ENCODE measurements at places on chromosomes 7 and 10.

- no peak for DNase-seq
These were observed 91.2 kb downstream of the LSMEM1 start for GRCh38 chr7:112571852-112572607.

GRCh38 chr7:7978860-7979259 is 10.3 kb downstream of the GLCCI1 start:
- no peak for DNase-seq

GRCh38 chr10:27655296-27655695 is 90.3 kb downstream of the MKX start:
- no peak for DNase-seq

DNA sequence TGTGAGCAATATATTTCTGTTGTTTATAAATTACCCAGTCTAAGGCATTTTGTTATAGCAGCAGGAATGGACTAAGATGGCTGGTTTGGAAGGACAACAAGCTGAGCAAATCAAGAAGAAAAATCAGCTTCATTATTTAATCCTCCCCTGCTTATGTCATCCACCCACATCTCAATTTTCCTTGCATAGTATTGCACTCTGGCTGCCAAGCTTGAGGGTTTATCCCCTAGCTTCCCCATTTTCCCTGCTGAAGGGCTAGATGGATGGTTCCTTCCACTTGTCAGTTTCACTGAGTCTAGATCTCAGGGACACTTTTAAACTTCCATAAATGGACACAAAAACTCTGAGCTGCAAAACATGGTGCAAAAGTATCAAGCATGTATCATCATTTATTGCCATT is 75.2 kb upstream of the LAMB4 start:
- DNase-seq = no peak

DNA sequence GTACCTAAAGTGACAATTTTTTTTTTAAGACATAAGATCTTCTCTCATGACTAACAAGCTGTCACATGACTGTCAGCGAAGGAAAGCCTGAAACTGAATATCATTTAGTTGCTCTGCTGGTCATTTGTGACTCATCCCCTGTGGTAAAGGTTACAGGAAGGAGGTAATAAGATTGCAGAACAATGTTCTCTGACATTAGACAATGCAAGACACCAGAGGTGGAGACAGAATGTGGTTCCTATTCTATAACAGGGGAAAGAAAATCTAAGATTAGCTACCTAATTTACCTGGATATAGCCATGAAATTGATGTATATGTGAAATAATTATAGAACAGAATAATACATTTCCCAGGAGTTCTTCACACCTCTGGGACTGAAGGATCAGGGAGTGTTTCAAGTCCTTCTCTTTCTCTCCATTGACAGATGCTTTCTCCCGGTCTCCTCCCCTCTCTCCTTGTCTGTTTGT is 47.7 kb downstream of the LRGUK start:
- no peak for DNase-seq

GRCh38 chr7:74362266-74362665 is 73.1 kb downstream of the CLIP2 start:
- no peak for DNase-seq

DNA sequence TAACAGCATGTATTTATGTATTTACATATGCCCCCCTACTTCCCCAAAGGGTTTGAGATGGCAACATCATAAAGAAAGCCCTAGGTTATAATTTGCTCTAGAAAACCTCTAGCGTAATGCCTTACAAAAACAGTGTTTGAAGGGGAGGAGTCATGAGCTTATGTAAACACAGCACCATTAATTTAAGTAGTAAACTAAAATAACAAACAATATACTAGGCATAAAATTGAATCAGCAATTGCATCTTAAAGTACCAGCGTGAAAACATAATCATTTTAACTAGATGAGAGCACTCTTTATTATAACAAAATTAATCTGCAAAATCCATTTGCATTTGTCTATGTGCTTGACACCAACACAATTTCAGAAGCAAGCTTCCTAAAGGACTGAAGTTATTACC is 507.2 kb upstream of the NRP1 start:
- DNase-seq = no peak

- no peak for DNase-seq
These were observed 12.1 kb upstream of the CSGALNACT2 start for GRCh38 chr10:43125881-43126731.

- DNase-seq = peak; percentile 40
These were observed 49.3 kb upstream of the ZNF716 start for GRCh38 chr7:57400531-57401155.

DNA sequence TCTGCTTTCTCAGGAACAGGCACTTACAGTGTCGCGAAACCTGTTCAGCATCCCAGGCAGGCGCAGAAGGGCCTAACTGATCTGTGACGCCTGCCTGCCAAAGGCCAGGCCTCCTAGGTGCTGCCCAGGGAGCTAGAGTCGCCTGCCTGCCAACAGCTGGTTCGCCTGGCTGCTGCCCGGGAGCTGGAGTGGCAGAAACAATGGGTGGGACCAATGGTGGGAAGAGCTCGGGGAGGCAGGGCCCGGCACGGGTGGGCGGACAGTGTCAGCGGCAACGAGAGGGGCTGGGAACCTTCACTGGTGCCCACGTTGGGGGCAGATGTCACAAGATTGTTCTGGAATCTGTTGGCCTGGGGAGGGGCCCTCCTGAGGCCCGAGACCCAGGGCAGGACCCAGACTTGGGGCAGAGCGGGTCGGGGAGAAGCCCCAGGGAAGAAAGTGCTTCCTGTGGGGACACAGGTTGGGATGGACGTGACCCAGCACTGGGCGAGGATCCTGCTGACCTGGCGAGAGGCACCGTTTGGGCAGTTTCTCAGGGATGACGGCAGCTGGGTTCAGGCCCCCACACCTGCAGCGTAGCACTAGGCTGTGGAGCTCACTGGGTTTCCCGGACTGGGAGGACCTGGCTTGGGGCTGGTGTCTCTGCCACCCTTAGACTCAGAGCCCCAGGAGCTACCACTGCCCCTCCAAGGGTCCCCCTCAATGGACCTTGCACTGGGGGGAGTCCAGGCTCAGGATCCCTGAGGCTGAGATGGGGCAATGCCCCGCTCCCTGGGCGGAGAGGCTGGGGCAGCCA is 181.8 kb downstream of the ELFN1 start:
- DNase-seq = peak; percentile 46

DNA sequence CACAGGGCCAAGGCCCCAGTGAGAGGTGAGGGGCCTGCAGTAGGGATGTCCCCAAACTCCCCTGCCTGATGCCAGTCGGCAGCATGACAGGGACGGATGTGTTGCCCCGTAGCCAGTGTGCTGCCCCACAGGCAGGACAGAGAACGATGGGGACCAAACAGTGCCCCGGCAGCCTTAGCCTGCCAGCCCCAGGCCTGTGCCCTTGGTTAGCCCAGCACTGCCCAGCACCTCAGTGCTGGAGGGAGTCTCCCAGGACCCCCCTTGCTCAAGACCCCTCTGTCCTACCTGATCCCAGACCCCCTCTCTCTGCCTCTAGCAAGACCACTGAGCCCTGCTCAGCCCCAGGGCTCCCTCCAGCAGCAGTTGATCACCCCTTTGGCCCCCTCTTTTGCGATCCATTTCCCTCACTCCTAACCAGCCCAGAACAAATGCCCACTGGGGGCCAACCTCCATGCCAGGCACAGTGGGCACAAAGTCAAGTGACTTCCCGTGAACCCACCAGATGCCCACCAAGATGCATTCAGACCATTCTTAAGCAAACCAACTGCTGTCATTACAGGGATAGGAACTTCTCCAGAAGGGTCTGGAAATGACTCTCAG is 34.0 kb downstream of the OAT start:
- DNase-seq = no peak

DNA sequence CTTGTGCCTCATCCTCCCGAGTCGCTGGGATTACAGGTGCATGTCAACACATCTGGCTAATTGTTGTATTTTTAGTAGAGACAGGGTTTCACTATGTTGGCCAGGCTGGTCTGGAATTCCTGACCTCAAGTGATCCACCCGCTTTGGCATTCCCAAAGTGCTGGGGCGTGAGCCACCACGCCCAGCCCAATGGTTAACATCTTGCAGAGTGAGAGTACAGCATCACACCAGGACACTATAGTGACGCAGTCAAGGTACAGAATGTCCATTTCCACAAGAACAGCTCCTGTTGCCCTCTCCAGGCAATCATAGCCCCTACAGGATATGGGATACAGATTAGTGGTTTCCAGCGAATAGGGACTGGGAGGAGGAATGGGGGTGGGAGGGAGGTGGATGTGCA is 34.0 kb downstream of the MYO1G start:
- DNase-seq = no peak

- no peak for DNase-seq
These were observed 64.7 kb downstream of the ZNF277 start for GRCh38 chr7:112271162-112271561.

GRCh38 chr7:94507962-94508361 is 1.6 kb upstream of the CASD1 start:
- DNase-seq = no peak

GRCh38 chr7:151120896-151121295 is 34.6 kb downstream of the AGAP3 start:
- DNase-seq = no peak

DNA sequence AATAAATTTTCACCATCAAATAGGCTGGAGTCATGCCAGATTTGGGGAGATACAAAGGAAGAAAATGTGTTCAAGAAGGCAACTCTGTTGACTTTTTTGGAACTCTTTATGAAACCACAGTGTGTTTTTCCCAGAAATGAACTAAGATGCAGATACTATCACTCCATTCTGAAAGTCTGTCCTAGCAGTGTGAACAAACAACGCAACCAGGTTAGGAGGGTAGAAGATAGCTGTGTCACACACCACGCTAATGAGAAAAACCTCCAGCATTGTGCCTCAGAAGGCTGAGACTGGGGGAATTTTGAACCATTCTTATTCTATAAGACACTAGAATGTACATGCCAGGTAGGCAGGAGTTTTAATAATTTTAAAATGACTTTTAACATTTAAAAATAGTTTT is 15.9 kb upstream of the ATP6V0A4 start:
- no peak for DNase-seq

GRCh38 chr7:8386926-8387550 is 46.4 kb upstream of the NXPH1 start:
- no peak for DNase-seq

DNA sequence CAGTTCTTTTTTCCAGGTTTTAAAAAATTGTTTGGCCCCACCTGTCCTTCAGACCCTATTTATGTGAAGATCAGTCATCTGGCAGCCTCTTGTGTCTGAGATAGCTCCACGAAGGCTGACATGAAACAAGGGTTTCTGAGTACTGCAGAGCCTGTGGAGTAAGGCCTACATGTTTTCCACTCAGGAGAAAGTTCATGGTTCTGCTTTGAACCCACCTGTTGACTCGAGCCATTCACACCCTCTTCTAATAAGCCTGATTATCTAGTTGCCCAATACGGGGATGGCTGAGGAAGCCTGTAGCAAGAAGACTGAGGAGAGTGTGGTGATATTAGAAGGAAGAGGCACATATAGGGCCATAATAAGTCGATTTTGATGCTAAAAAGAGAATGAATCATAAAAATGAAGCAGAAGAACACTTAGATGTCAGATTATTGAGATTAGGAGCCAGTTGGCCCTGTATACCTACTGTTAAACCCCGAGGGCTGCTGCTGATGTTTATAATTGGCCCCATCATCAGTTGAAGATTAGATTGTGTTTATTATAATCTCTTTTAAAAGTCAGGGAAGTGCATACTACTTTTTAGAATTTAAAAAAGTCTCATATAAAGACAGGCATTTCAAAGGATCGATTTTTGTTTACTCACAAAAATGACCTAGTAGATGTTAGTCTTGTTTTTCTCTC is 109.4 kb downstream of the CDK14 start:
- no peak for DNase-seq

- no peak for DNase-seq
These were observed 572.1 kb upstream of the IGFBP3 start for GRCh38 chr7:46493196-46493595.

DNA sequence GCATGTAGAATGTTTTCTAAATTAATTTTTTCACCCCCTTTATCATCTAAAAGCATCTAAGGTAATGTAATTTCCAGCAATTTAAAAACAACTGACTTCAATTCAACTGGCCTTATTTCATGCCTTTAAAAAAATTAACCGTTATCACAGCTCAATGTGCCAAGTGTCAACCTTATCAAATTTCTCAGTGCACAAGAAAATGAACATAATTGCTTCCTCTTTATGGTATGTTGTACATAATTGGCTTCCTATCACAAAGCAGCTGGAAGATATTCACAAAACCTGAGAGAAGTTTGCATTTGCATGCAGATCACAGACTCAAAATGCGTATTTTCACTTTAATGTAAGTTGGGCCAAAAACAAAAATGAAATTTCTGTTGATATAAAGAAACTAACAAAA is 966.4 kb downstream of the GRM8 start:
- DNase-seq = no peak

- peak; percentile 28 for DNase-seq
These were observed 46.0 kb downstream of the RASGEF1A start for GRCh38 chr10:43220657-43221418.

- DNase-seq = no peak
These were observed 19.8 kb downstream of the PARD3 start for GRCh38 chr10:34795334-34795733.

DNA sequence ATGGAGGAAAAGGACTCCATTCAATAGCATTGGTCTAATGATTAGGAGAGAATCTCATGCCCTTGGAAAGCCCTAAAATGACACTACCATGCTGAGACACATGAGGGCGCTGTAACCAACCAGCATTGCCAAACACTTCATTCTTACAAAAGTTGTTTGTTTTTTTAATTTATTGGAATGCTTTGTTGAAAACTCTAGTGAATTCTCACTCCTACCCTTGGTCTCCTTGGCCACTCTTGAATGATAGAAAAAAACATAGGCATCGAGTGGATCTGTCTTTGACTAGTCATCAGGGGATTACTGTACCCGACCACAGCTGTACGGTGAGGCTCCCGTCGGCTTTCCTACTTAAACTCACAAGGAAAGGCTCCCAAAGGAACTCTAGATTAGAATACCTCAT is 29.3 kb upstream of the ADD3 start:
- DNase-seq = no peak

- no peak for DNase-seq
These were observed 374.8 kb downstream of the INHBA start for GRCh38 chr7:41328131-41328530.

- no peak for DNase-seq
These were observed 4.6 kb downstream of the EMX2 start for GRCh38 chr10:117547016-117547715.

DNA sequence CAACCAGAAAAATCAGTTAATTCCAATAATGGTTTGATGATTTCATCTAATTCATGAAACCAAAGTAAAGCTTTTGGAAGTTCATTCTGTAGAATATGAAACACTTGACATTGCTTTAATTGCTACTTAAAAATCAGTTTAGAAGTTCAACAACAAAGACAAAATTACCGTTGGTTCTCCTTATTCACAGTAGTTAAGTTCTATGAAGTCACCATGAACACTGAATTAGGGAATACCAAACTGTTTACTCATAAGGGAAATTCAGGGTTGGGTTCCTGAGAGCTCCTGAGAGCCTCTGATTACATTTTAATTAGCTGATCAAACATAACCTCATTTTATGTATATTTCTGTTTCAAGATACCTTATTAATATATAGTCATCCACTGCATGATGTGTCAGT is 46.2 kb downstream of the ZNF438 start:
- no peak for DNase-seq

All from RWPE2 (cell line).